ENCODE measurements at places on chromosomes 7 and 10. TPM values are rescaled to one million over a fixed set of nuclear protein-coding genes. Genes with fewer than 3 reads are reported as not detected.

- DNase-seq = no peak
These were observed 11.5 kb upstream of the GARS1 start for GRCh38 chr7:30583181-30583580.

DNA sequence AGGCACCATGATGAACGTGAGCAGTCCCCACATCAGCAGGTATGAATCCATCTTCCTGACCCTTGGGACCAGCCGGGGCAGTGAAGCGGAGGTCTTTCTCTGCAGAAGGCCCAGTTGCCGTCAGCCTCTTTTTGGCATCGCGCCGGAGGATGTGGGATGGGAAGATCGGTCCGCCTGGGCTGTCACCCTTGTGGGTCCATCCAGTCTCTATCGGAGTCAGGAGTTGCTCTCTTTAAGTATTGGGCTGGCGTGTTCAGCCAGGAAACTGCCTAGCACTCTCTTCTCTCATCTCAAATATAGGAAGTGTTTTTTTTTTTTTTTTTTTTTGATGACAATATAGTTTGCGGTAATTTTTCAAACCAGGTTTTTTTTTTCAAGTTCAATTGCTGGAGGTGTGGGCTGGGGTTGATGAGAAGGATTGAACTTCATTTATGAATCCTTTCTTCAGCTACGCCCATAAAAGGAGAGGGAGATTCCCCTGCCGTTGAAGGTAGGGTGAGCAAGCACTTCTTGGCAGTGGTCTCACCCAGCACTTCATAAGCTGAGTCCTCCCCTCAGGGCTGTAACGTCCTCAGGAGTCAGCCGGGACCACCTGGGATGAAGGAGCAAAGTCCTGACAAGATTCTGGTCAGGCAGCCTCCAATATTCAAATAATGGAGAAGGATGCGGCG lies at the start of gene IL2RA:
Gene IL2RA, minus strand, starts transcription at position 267 of the 671 bp plus-strand sequence. Its CDS starts 216 bp downstream, at position 51.
- DNase-seq = no peak

DNA sequence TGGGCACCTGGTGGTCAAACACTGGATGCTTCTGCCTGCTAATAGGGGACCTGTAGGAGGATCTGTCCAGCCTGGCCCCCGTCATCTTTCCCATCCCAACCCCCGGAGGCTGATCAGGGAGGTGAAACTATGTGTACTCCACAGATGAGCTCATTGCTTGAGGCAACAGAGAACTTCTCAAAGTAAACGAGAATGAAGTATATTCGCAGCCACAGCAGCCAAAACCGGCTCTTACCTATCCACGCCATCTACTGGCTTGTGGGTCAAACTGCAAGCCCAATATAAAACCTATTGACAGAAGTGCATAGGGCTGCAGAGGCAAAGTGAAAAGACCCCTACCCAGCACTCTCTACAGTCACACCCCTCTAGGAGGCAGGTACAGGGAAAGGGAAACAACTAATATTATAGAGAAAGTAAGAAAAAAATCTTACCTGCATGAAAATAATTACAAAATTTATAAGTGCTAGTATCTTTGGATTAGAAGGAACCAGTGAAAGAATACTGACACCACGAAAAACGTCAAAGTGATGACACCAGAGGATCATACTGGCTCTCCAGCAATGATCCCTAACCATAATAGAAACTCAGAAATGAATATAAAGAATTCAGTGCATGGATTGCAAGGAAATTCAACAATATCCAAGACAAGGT lies 973.5 kb downstream of the ANKRD7 start:
- DNase-seq = no peak

GRCh38 chr7:132596588-132596987 lies 20.3 kb upstream of the PLXNA4 start:
- no peak for DNase-seq

GRCh38 chr10:112213836-112214235 lies 30.3 kb upstream of the GPAM start:
- no peak for DNase-seq

DNA sequence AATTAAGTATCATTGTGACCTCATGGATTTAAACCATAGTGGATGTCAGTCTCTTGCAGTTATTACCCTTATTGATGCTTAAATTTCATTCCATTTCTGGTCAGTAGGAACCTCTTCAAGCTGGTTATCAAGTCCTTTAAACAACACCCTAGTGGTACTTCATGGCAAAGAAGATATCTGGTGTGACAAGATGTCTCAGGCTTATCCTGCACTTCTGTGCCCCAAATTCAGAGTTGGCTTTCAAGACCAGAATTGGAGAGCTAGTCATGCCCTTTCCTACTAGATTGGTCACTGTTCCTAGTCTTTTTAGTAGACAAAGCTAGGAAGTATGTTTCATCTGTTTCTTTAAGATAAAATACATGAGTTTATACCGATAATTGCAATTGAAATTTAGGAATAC lies 54.9 kb downstream of the KMT2E start:
- DNase-seq = no peak

DNA sequence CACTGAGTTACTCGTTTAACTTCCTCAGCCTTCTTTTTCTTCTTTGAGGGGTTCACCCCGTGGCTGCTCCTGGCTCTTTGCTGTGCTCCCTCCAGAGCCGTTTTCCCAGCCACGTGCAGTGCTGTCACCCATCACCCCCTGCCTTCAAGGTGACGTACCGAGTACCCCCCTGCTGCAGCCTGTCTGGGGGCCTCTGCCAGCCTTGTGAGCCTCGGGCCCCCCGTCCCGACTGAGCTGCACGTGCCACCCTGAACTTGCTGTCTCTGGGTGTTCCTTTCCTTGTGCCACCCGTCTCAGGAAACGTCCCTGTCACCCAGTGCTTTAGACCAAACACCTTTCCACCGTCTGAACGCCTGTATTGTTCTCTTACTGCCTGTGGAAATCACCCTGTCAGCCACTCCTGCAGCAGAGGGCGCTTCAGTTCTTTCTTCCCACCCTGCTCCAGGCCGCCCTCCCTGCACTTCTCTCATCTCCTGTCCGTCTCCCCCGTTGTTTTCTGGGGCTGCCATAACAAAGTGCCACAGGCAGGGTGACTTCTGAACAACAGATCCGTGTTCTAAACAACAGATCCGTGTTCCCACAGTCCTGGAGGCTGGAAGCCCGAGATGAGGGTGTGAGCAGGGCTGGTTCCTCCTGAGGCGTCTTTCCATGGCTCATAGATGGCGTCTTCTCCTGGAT lies 44.6 kb downstream of the WDR37 start:
- no peak for DNase-seq

DNA sequence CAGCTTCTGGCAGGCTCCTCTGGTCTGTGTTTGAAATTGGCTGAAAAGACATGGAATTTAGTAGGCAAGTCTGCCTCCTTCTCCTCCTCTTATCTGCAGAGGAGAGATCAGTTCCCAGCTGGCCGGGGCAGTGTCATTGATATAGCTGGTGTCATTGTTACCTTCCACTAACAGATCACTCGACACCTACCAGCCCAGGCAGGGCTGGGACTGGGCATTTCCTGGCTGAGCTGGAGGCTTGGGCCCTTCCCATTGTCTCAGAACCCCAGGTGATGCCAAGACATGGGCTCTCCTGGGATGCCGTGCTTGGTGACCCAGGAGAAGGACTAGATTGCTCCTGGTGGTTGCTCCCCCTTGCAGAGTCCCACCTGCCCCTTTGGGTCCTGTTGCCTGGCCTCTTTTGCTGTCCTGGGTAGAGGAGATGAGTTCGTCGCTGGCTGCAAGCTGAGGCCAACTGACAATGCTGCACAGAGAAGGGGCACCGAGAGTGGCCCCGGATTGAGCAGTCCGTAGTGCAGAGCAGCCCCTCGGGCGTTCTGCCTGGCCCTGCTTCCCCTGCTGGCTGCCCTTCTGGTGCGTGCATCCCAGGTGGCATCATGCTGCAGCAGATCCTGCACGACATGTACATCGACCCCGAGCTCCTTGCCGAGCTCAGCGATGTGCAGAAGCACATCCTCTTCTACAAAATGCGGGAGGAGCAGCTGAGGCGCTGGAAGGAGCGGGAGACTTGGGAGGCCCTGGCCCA lies at the start of gene SH2D4B:
Gene SH2D4B, plus strand, starts transcription at position 167 of the 745 bp plus-strand sequence. Its CDS starts 430 bp downstream, at position 597.
- peak; percentile 54 for DNase-seq

DNA sequence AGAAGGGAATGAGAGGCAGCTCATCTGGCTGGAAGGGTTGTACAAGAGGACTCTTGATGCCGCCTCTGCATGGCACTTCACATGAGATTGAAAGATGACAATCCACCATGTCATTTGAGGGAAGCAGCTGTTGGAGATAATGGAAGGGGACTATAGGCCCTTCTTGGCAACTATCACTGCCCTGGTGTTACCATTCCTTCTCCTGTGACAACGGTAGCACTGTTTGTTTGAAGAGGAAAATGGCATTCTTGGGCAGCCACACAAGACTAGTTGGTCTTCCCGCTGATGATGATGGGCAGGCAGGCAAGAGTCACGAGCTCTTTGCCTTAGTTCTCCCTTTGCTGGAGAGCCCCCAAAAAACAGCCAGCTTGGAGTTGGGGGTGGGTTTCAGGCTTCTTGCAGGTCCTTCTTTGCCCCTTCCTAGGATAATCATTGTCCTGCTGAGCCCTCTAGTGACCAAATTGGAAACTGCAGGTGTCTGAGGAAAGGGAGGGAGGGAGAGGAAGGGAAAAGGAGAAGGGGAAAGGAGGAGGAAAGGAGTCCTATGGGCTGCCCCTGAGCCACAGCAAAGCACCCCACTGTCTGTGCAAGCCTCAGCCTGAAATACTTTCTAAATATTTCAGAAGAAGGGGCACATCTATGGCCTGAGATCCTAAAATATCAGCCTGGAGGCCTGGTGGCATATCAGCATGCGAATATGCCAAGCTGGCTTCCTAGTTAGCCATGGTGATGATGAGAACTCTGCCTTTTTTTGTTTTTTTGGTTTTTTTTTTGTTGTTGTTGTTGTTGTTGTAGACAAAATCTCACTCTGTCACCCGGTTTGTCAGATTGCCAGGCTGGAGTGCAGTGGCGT lies 165.6 kb upstream of the KMT2E start:
- DNase-seq = no peak

CEP55 gene
- 0.24 TPM for total RNA-seq

NPFFR1 gene
- 0.47 TPM for total RNA-seq

ITPRID1 gene
- not detected for total RNA-seq

CACNB2 gene
- 20.6 TPM for total RNA-seq

LIPK gene
- total RNA-seq = not detected

OPALIN gene
- not detected for total RNA-seq

EPHB6 gene
- total RNA-seq = 19.4 TPM

GIMAP7 gene
- 12.7 TPM for total RNA-seq

Measured in right atrium auricular region (tissue), 2 donors.